ENCODE measurements at places on chromosomes 16 and 17. TPM values are rescaled to one million over a fixed set of nuclear protein-coding genes. Genes with fewer than 3 reads are reported as not detected.

DNA sequence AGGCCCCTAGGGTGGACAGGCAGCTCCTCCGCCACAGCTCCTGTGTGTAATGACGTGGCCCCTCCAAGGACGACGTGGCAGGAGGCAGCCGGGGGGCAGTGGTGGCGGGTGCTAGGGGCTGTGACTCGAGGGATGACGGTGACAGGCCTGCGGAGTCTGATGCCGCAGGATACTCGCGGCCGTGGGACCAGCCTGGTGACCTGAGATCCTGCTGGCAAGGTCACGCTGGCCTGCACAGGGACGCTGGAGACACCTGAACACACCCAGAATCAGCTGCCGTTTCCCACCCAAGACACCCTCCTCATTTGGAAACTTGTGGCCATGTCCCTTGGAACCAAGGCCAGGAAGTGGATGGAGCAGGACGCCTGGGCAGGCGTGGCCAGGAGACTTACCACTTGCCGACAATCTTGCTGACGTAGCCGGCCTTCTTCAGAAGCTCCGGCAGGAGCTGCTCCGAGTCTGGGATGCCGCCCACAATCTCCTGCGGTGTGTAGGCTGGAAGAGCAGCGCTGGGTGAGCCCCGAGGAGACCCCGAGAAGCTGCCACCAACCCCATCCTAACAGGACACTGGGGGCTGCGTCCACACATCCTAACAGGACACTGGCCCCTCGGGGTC lies 16.0 kb downstream of the GALNS start:
- no peaks in the 10 kb centered on the region for H3K36me3 ChIP-seq
- DNase-seq, result no peak
- H3K27ac ChIP-seq, result no peak overlapping the region
- H3K4me3 ChIP-seq, result no peak overlapping the region
- H3K4me1 ChIP-seq, result no peaks in the 10 kb centered on the region
- no peaks in the 10 kb centered on the region for H3K27me3 ChIP-seq

DNA sequence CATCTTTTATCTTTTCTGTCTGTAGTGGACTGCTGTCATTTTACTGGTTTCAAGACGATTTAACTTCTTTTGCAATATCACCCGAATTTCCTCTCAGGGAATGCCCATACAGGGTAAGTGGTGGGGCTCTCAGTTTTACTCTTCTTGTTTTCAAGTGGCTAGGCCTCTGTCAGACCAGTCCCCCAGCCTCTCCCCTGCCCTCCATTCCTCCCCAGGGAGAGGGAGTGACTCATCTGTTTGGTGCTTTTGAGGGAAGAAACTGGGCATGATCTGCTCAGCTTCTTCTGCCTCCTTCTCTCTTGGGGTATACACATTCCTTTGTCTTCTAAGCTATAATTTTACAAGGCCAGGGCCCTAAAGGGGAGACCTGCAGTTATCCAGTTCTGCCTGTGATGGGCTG lies 332.0 kb downstream of the CBLN1 start:
- no peak for DNase-seq
- H3K4me1 ChIP-seq, result no peaks in the 10 kb centered on the region
- H3K27ac ChIP-seq, result no peak overlapping the region
- H3K4me3 ChIP-seq, result no peak overlapping the region
- H3K27me3 ChIP-seq, result no peaks in the 10 kb centered on the region

GRCh38 chr16:72023962-72024361 lies 15.4 kb downstream of the DHODH start:
- no peaks in the 10 kb centered on the region for H3K4me1 ChIP-seq
- no peak overlapping the region for H3K27ac ChIP-seq
- no peak overlapping the region for H3K4me3 ChIP-seq
- peaks cover 22% of the 10 kb centered on the region for H3K36me3 ChIP-seq
- DNase-seq, result no peak
- H3K27me3 ChIP-seq, result no peaks in the 10 kb centered on the region

GRCh38 chr17:1793447-1793806 lies 31.6 kb downstream of the SERPINF1 start:
- no peak overlapping the region for H3K27ac ChIP-seq
- no peaks in the 10 kb centered on the region for H3K4me1 ChIP-seq
- DNase-seq, result no peak
- H3K27me3 ChIP-seq, result no peaks in the 10 kb centered on the region

- H3K4me3 ChIP-seq, result no peak overlapping the region
- H3K4me1 ChIP-seq, result peaks cover 5% of the 10 kb centered on the region
- no peaks in the 10 kb centered on the region for H3K36me3 ChIP-seq
- H3K27ac ChIP-seq, result no peak overlapping the region
- peaks cover 7% of the 10 kb centered on the region for H3K27me3 ChIP-seq
- no peak for DNase-seq
These were observed 11.8 kb upstream of the SECTM1 start for GRCh38 chr17:82345151-82345976.

- no peak for DNase-seq
- no peak overlapping the region for H3K27ac ChIP-seq
- H3K4me1 ChIP-seq, result peaks cover 11% of the 10 kb centered on the region
- no peak overlapping the region for H3K4me3 ChIP-seq
- H3K36me3 ChIP-seq, result peaks cover 32% of the 10 kb centered on the region
These were observed 35.3 kb downstream of the NOL11 start for GRCh38 chr17:67753026-67753425.

DNA sequence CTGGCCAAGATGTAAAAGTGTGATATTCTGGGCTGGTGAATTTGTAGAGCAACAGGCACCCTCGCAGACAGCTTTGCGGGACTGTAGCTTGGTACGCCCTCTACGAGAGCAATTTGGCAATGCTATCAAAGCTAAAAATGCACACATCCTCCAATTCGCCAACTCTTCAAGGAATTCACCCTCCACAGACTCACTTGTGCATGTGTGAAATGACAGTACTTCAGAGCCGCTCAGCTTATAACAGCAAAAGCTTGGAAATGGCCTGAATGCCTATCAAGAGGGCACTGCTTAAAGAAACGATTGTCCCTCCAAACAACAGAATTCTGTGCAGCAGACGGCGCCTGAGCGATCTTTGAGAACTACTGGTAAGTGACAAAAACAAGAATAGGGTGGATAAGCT lies 130.8 kb downstream of the SDK2 start:
- H3K4me3 ChIP-seq, result no peak overlapping the region
- H3K27ac ChIP-seq, result no peak overlapping the region
- H3K36me3 ChIP-seq, result no peaks in the 10 kb centered on the region

GRCh38 chr17:38898812-38899348 lies 26.5 kb upstream of the LASP1NB start:
- peak; percentile 94 for DNase-seq
- H3K4me1 ChIP-seq, result peaks cover 67% of the 10 kb centered on the region
- H3K4me3 ChIP-seq, result peak overlapping the region; percentile 58

GRCh38 chr17:45296003-45296832 lies 20.6 kb downstream of the MAP3K14 start:
- H3K36me3 ChIP-seq, result peaks cover 36% of the 10 kb centered on the region
- H3K4me1 ChIP-seq, result peaks cover 87% of the 10 kb centered on the region
- no peaks in the 10 kb centered on the region for H3K27me3 ChIP-seq
- no peak overlapping the region for H3K4me3 ChIP-seq
- H3K27ac ChIP-seq, result peak overlapping the region; percentile 65

DNA sequence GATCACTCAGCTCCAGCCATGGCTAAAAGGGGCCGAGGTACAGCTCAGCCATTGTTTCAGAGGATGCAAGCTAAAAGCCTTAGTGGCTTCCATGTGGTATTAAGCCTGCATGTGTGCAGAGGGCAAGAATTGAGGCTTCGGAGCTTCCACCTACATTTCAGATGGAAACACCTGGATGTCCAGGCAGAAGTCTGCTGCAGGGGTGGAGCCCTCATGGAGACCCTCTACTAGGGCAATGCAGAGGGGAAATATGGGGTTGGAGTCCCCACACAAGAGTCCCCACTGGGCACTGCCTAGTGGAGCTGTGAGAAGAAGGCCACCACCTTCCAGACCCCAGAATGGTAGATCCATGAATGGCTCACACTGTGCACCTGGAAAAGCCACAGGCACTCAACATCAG lies 14.7 kb upstream of the PSMD11 start:
- no peak overlapping the region for H3K4me3 ChIP-seq
- no peaks in the 10 kb centered on the region for H3K27me3 ChIP-seq
- H3K27ac ChIP-seq, result no peak overlapping the region
- H3K4me1 ChIP-seq, result no peaks in the 10 kb centered on the region
- peaks cover 12% of the 10 kb centered on the region for H3K36me3 ChIP-seq

- peaks cover 10% of the 10 kb centered on the region for H3K4me1 ChIP-seq
- no peak overlapping the region for H3K27ac ChIP-seq
- H3K36me3 ChIP-seq, result no peaks in the 10 kb centered on the region
- DNase-seq, result no peak
- H3K4me3 ChIP-seq, result no peak overlapping the region
These were observed 67.7 kb upstream of the ARL4D start for GRCh38 chr17:43330876-43331639.

- H3K4me1 ChIP-seq, result no peaks in the 10 kb centered on the region
- H3K27me3 ChIP-seq, result peaks cover 1% of the 10 kb centered on the region
- H3K27ac ChIP-seq, result no peak overlapping the region
- H3K4me3 ChIP-seq, result no peak overlapping the region
These were observed 130.5 kb downstream of the MAF start for GRCh38 chr16:79469999-79470398.

DNA sequence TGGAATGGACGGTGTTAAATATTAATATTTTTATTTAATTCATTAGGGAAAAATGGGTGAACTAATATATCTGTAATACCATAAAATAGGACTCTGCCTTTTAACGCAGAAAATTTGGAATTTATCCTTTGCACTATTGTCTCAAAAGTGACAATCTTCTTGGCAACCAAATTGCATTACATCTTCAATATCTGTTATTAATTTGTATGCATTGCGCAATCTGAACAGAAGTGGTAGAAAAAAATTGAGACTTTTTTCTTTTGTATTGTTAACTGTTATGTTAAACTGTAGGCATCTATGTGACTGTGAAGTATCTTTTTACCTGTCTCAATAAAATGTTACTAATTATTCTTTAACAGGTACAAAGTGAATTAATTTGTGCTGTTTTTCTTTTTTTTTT lies 55.6 kb downstream of the PPM1E start:
- no peaks in the 10 kb centered on the region for H3K36me3 ChIP-seq
- H3K4me3 ChIP-seq, result no peak overlapping the region
- DNase-seq, result no peak
- H3K4me1 ChIP-seq, result no peaks in the 10 kb centered on the region
- peaks cover 12% of the 10 kb centered on the region for H3K27me3 ChIP-seq
- H3K27ac ChIP-seq, result no peak overlapping the region

- DNase-seq, result no peak
- H3K4me1 ChIP-seq, result no peaks in the 10 kb centered on the region
- no peak overlapping the region for H3K27ac ChIP-seq
- no peaks in the 10 kb centered on the region for H3K27me3 ChIP-seq
These were observed 38.0 kb downstream of the ABCA6 start for GRCh38 chr17:69103557-69104233.

GRCh38 chr16:2082171-2082982 lies 34.6 kb downstream of the TSC2 start:
- no peak for DNase-seq
- H3K27ac ChIP-seq, result no peak overlapping the region
- H3K4me1 ChIP-seq, result no peaks in the 10 kb centered on the region
- no peaks in the 10 kb centered on the region for H3K27me3 ChIP-seq

DNA sequence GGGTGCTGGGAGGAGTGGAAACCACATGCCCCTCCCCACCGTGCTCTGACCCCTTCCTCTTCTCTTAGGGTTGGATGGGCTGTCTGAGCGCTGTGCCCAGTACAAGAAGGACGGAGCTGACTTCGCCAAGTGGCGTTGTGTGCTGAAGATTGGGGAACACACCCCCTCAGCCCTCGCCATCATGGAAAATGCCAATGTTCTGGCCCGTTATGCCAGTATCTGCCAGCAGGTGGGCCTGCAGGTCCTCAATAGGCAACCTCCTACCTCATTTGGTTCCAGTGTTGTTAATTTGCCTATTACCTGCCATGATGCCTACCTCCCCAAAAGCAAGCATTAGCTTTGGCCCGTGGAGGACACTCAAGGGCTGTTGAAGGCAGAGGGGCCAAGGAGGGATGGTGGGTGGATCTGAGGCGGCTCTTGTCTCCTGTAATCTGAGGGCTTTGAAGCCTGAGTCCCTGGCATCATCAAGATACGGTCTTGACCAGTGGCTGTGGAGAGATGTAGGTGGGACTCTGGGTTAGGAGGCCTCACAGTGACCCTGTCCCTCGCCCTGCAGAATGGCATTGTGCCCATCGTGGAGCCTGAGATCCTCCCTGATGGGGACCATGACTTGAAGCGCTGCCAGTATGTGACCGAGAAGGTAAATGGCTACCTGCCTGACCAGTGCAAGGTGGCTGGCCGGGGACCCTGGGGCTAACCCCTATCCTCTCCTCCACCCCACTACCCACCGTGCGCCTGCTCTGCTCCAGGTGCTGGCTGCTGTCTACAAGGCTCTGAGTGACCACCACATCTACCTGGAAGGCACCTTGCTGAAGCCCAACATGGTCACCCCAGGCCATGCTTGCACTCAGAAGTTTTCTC lies 3.4 kb downstream of the ALDOA start:
- H3K27ac ChIP-seq, result peak overlapping the region; percentile 67
- peaks cover 72% of the 10 kb centered on the region for H3K36me3 ChIP-seq
- H3K4me3 ChIP-seq, result peak overlapping the region; percentile 16
- H3K27me3 ChIP-seq, result no peaks in the 10 kb centered on the region
- peaks cover 34% of the 10 kb centered on the region for H3K4me1 ChIP-seq

GRCh38 chr16:84718-85406 lies 6.8 kb downstream of the MPG start:
- H3K4me1 ChIP-seq, result peaks cover 25% of the 10 kb centered on the region
- peaks cover 28% of the 10 kb centered on the region for H3K36me3 ChIP-seq
- H3K27me3 ChIP-seq, result no peaks in the 10 kb centered on the region
- H3K27ac ChIP-seq, result peak overlapping the region; percentile 88
- no peak overlapping the region for H3K4me3 ChIP-seq

- no peak overlapping the region for H3K27ac ChIP-seq
These were observed 8.3 kb upstream of the LPCAT2 start for GRCh38 chr16:55500530-55501011.

GRCh38 chr16:56675685-56676210 lies 6.1 kb downstream of the MT1H start:
- DNase-seq, result peak; percentile 73
- peaks cover 9% of the 10 kb centered on the region for H3K4me1 ChIP-seq
- no peaks in the 10 kb centered on the region for H3K36me3 ChIP-seq
- H3K27ac ChIP-seq, result no peak overlapping the region
- H3K4me3 ChIP-seq, result peak overlapping the region; percentile 56
- H3K27me3 ChIP-seq, result peaks cover 22% of the 10 kb centered on the region

DNA sequence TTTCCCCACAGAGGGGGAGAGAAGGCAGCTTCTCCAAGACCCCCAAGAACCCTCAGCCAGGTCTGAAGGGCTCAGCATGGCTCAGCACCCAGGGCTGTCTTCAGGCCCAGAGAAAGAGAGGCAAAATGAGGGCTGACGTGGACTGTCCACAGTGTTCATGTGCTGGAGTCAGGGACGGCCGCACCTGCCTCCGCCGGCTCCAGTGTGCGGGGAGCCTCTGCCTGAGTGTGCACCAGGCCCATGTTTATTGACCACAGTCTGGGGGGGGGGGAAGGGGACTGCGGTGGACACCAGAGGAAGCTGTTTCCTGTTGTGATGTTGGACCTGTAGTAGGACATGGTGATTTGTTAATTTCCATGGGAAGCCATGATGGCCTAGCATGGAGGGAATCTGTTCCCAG lies 6.9 kb downstream of the MRM1 start:
- H3K4me1 ChIP-seq, result peaks cover 31% of the 10 kb centered on the region
- H3K36me3 ChIP-seq, result peaks cover 10% of the 10 kb centered on the region
- H3K4me3 ChIP-seq, result no peak overlapping the region

Gene RNF166
- total RNA-seq, result 55.6 TPM

Gene ABI3
- total RNA-seq, result 19.8 TPM

Gene SOCS7
- 18.1 TPM for total RNA-seq

Gene PTX4
- total RNA-seq, result not detected

Gene HAS3
- total RNA-seq, result 0.10 TPM
